NCI-H2227 treated with DMSO at 0.1 percent for 48 hours (cell line): ENCODE measurements at places on chromosomes 5 and 9.

GRCh38 chr5:132365213-132365612 is 4.3 kb upstream of the SLC22A5 start:
- DNase-seq = no peak

- DNase-seq = no peak
These were observed 28.5 kb downstream of the KCNV2 start for GRCh38 chr9:2745560-2746380.

- DNase-seq = no peak
These were observed 3.3 kb downstream of the ASTN2 start for GRCh38 chr9:117411547-117411946.

DNA sequence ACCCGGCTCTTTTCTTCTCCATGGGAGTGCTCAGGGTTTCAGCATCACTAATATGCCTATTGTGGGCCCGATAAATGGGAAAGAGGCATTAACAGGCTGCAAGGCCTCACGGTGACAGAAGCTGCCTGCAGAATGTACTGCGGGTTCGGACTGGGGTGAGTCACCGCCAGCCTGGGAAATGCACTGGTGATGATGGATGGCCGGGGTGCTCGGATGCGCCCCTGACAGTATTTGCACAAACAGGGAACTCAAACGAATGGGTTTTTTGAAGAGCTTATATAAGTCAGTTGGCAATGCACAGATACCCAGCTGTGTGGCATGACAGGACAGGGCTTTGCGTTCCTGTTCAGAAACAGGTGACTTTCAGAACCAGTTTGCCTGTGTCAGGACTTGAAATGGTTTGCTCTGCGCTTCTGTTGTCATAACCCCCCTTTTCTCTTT is 42.0 kb upstream of the PITX1 start:
- no peak for DNase-seq

DNA sequence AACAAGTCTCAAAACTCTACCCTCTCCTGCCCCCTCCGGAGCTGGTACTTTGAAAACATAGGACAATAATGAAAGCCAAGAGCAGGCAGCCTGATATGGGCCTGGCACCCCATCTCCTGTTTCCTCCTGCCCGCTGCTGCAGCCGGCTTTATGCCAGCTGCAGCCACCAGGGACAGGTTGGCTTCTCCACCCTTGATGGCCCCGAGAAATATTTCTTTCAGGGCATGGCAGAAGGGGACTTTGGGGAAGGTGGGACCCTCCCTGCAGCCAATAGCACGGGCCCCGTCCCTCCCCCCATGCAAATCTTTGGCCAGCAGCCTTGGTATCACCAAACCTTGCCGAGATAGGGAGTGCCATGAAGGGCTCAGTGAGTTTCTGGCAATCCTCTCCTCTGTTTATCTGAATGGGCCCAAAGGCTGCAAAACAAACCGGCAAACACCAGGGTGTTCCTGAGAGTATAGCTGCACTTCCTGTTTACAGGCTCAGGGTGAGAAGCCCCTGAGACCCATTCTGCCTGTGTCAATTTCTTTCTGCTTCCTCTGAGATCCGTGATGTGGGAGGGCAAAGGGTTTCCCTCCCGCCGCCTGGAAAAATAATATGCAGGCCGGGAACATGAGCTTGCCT is 73.4 kb upstream of the BOD1 start:
- no peak for DNase-seq

DNA sequence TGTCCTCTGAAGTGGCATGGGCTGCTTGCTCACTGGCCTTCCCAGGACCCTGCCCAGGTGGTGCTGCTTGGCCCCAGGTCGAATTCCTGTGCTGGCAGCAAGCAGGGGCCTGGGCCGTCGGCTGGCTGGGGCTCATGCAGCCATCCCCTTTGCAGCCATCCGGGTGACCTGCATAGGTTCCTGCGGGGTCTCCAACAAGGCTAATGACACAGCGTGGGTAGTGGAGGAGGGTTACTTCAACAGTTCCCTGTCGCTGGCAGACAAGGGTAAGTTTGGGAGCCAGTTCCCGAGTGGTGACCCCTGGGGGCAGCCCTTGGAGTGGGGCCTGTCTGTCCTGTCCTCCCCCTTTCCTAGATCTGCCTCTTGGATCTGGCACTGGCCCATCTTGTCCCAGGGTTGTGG is 6.1 kb upstream of the EHMT1 start:
- DNase-seq = no peak
